ENCODE measurements at places on chromosomes 2 and 18.

- DNase-seq = no peak
Observed at GRCh38 chr2:103868396-103868795, 985.5 kb upstream of the POU3F3 start.

- no peak for DNase-seq
Observed at GRCh38 chr2:71822463-71822862, 325.2 kb downstream of the CYP26B1 start.

GRCh38 chr18:12233378-12233777, 20.8 kb upstream of the CIDEA start:
- DNase-seq = no peak

DNA sequence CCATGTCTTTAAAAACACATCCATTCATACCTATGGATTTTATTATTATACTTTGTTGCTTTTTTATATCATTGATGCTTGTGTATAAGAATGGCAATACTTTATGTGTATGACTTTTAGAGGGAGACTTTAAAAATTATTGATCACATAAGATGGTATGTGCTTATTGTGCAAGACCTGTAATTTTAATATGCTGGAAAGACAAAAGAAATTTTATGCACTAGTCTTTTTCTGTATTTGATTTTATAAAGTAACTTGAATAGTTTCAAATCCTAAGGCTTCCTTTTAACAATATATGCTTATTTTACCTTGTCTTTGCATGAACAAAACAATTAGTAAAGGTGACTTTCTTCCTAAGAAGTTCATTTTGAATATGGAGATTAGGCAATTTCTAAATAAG, 226.4 kb downstream of the PARD3B start:
- DNase-seq = no peak

DNA sequence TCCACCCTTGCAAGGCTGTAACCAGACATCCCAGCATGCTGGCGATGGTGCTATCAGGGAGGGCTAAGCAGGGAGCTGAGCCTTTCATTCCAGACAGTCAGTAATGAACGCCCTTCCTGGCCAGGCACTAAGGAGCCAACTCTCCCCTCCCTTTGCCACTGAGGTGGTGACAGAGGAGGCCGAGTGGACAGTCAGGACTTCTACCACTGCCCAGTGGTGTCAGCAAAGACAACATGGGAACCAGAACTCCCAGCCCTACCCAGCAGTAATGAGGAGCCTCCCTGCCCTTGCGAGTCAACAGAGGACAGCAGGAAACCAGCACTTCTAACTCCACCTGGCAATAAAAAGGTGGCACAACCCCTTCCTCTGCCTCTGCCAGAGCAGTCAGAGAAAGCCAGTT, 68.6 kb downstream of the ZAP70 start:
- no peak for DNase-seq

DNA sequence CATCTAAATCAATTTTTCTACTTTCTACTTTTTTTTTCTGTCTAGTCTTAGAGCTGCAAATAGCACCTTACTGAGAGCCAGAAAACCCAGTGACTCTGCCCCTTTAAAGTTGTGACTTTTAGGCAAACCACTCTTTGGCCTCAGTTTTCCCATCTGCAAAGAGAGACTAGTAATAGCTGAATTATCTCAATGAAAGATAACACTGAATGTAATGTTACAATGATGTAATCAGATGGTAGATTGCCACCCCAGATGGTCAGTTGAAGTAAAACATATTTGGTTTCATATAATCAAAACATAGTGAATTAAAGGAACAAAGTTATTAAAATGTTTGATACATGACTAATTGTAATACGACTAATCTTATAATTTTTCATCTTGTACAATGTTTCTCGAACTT, 5.0 kb upstream of the APCDD1 start:
- DNase-seq = no peak

GRCh38 chr18:26545335-26546123, 2.8 kb downstream of the KCTD1 start:
- no peak for DNase-seq

DNA sequence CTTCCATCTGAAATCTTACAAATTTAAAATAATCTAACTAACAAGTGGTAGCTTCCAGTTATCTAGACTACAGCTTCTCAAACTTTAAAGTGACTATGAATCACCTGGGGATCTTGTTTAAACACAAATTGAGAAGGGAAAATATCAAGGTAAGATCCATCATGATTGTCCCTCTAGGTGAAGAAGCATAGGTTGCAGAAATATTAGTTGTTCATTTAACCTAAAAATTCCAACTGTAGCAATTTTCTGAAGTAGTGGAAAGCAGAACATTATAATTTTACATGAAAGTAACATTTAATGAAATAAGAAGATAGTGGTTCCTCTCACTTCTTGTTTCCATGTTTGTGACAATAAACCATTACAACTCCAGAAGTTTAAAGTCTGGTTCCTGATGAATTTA, 17.3 kb downstream of the GALNT3 start:
- no peak for DNase-seq

- no peak for DNase-seq
Observed at GRCh38 chr18:3761266-3761665, 311.3 kb downstream of the TGIF1 start.

DNA sequence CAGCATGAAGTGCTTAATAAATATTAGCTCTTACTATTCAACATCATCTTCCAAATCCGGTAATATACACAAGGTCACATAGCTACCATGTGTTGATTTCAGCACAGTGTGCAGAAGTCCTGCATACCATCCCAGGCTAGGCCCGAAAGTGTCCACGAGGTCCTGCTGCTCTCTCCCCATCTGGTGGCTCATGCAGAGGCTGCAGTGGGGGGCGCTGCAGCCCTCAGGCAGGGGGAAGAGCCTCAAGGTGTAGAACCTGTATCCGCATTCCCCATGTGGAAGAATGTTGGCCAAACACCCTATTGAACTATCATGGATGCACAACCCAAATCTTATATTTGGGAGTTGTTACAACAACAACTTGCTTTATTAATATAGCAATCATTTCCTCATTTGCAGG, 88.5 kb downstream of the ST6GAL2 start:
- no peak for DNase-seq

- DNase-seq = no peak
Observed at GRCh38 chr2:106307860-106308259, 113.8 kb upstream of the UXS1 start.

DNA sequence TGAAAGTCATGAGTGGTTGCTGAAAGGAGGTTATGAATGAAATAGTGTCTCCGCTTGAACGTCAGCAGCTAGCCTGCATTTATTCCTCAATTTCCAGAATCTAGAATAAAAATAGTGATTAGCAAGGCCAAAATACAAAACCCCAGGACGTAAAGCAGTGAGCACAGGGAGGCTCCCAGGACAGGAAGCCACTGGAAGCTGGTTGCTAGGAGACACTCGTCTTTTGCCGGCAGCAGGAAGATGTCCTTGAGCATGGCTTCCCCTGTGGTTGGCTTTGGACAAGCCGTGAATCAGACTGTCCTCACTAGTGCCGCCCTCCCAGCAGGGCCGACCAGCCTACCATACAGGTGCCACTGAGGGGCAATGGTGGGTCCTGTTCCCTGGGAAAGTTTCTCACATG, 374.4 kb downstream of the MTX2 start:
- no peak for DNase-seq

- DNase-seq = no peak
Observed at GRCh38 chr2:95294579-95295250, 2.4 kb upstream of the KCNIP3 start.

DNA sequence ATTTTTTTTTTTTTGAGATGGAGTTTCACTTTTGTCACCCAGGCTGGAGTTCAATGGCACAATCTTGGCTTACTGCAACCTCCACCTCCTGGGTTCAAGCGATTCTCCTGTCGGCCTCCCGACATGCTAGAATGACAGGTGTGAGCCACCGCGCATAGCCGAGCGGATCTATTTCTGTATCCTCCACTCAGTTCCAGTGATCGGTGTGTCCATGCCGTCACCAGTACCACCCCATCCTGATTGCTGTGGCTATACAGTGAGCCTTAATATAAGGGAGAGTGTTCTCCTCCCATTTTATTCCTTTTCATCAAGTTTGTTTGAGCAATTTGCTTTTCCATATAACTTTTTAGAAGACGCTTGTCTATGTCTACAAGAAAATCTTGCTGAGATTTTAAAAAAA, 35.2 kb downstream of the RFX8 start:
- no peak for DNase-seq

GRCh38 chr2:23494286-23494685, 109.3 kb downstream of the KLHL29 start:
- DNase-seq = no peak

DNA sequence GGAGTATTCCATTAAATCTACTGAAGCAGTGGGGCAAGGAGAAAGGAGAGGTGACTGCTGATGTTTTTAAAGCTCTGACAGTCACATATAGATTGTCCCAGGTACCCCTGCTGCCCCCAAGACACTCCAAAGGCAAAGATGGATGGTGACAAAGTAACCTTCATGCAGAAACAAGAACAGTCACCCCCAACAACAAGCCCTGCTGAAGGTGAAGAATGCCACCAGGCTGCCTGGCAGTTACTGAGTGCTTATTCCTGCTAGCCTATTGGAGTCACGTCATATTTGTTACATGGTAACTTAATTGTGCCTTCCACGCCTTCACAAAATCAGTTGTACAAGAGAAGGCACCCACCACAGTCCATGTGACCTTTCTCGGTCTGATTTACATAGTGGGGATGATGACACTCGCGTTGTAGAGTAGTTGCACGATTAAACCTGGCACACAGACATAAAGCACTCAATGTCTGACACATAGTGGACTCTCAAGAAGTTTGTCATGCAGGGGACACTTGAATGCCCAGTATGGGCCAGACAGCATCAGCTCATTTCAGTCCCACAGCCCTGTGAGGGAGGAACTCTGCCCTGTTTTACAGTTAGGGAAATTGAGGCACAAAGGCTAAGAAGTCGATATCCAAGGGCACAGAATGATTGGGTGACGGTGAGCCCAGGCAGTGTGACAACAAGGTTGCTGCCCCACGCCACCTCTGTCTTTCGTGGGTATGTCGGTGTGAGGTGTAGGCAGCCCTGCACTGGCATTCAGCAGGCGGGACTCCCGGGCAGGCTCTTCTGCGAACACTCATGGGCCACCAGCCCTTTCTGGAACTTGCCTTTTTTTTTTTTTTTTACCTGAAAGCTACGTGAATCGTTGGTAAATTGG, 62.7 kb downstream of the ZCCHC2 start:
- no peak for DNase-seq

GRCh38 chr2:7060631-7061449, 143.6 kb downstream of the RNF144A start:
- DNase-seq = no peak

GRCh38 chr2:9215680-9216079, 9.1 kb downstream of the ASAP2 start:
- DNase-seq = no peak

- no peak for DNase-seq
Observed at GRCh38 chr2:118580107-118580506, 267.3 kb downstream of the EN1 start.

- no peak for DNase-seq
Observed at GRCh38 chr2:9264301-9264700, 57.7 kb downstream of the ASAP2 start.

DNA sequence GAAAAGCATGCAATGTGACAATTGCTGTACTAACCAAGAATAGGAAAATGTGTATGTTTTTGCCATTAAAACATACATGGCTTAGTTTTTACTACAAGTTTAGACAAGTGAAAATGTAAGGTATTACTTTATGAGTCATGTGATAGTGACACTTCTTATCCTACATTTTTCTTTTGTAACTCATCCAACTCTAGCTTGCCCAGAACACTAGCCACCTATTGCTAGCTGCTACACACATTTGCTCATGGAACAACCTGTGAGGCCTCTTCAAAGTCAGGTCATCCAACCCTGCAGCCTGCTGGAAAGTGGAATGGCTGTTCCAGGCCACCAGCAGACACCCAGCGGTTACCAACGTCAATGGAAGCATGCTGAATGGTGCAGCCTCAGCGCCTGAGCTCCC, 1043.9 kb downstream of the TMEM182 start:
- no peak for DNase-seq

- DNase-seq = no peak
Observed at GRCh38 chr2:238709325-238710025, 138.4 kb upstream of the TWIST2 start.

- DNase-seq = no peak
Observed at GRCh38 chr2:226788064-226788463, 11.6 kb downstream of the IRS1 start.

GRCh38 chr2:171531836-171532450, 9.7 kb downstream of the CYBRD1 start:
- no peak for DNase-seq

DNA sequence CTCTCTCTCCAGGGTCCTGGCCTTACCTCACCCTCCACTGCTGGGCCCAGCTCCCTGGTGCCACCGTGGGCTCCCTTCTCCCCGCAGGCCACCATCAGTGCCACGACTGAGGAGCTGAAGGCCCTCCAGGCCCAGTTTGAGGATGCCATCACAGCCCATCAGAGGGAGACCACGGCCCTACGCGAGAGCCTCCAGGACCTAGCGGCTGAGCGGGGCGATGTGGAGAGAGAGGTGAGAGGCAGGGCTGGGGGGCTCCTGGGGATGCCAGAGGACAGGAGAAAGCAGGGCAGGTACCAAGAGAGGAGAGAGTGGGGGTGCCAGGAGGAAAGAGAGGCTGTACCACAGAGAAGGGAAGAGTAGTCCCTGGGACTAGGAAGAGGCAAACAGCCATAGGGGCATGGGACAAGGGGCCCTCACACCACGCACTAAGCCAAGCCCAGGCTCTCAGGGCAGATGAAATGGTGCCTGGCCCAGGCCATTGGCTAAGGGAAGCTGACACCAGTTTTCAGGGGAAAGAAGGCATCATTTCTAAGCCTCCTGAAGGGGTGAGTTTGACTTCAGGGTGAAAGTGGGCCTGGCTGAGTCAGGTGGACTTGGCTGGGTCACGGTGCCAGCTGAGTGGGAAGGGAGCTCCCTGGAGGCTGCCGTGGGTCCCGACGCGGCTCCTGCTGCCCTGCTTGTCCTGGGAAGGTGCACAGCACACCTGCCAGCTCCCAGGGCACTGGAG, 39.0 kb upstream of the SNED1 start:
- peak; percentile 12 for DNase-seq

DNA sequence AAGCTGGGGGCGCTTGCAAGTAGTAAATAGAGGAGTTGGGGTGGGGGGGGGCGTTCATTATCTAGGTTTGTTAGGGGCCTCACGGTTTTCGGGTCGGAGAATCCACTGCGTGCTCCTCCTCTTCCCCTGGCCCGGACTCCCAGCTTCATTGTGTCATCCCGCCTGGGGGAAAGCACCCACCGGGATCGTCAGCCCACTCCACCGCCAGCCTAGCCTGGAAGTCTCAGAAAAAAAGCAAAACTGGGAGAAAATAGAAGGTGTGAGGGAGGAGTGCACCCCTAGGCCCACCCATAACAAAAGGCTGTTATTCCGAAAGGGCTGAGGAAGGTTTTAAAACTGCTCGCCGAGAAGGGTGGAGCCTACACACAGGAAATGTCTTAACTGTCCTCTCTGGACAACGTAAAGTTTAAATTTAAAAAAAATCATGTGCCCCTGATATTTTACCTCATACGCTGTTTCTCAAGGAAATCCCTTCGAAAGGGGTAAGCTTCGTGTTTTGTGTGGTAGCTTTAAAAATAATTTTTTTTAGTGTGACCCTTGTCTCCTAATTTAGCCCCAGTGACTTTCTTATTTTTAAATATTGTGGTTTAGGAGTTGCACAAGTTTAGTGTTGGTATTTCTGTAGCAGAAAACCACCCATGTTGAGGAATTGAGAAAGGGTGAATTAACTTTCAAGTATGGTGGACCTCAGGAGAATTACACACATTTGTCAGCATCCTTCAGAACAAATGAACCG, 104.2 kb downstream of the SPTBN1 start:
- no peak for DNase-seq

- no peak for DNase-seq
Observed at GRCh38 chr2:231909631-231910030, 16.6 kb downstream of the NPPC start.

- no peak for DNase-seq
Observed at GRCh38 chr2:64225491-64225890, 81.3 kb upstream of the PELI1 start.

- DNase-seq = no peak
Observed at GRCh38 chr2:3313781-3314375, 63.7 kb downstream of the EIPR1 start.

All from GM12892 (cell line).